Islet precursor cell (in vitro differentiated cells): ENCODE measurements at places on chromosomes 4 and X.
A peak's percentile ranks its signal among the peaks of the same experiment; 100 is the strongest.

DNA sequence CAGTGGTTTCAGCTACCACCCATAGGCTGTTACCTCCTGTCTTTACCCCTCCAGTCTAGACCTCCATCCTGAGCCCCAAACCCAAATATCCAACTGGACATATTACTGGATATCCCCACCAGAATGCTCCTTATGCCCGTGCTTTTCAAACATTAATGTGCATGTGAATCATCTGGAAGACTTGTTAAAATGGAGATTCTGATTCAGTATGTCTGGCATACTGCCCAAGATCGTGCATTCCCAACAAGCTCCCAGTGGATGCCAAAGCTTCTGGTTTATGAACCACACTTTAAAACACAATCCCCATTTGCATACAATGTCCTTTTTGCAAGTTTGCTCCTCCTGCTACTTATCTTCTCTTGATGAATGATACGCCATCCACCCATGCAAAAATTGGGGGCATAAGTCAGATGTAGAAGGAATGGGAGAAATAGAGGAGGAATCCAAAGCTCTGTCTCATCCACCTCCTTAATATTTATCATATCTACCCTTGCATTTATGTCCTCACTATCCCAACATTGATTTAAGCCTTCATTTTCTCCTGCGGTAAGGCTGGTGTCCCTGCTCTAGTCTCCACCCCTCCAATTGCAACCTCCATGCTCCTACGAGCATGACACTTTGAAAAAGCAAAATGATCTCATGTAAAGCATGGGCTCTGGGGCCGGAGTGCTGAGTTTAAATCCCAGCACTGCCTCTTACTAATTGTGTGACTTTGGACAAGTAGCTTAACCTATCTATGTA, 7.4 kb upstream of the PGRMC1 start:
- DNase-seq, result no peak

- no peak for DNase-seq
These were observed 97.8 kb downstream of the DOCK11 start for GRCh38 chrX:118593407-118593806.

DNA sequence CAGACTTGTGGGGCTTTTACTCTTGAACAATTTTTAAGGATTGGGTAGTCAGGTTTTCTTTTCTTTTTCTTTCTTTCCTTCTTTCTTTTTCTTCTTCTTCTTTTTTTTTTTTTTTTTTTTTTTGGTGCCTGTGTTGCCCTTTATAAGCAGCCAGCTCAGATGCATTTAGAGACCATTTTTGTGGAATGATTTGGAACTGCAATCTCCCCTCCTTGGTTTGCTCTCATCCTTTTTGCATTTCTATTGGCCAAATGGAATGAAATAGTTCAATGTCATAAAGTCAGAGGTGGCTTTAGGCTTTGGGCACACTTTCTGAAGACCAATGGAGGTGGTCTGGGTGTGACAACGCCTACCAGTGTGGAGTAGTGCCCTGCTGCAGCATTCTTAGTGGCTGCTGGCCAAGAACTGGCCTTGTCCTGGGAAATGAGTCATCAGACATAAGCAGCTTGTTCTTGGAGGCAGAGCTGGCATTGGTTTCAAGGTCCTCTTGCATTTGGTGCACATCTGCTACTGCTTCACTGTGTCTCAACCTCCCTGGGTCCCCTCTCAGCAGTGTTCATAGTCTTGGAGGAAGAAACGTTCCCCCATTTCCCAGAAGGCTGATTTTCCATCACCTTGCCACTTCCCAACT, 84.5 kb downstream of the CT47B1 start:
- no peak for DNase-seq

GRCh38 chrX:122248681-122249080, 935.4 kb upstream of the GRIA3 start:
- DNase-seq, result no peak

DNA sequence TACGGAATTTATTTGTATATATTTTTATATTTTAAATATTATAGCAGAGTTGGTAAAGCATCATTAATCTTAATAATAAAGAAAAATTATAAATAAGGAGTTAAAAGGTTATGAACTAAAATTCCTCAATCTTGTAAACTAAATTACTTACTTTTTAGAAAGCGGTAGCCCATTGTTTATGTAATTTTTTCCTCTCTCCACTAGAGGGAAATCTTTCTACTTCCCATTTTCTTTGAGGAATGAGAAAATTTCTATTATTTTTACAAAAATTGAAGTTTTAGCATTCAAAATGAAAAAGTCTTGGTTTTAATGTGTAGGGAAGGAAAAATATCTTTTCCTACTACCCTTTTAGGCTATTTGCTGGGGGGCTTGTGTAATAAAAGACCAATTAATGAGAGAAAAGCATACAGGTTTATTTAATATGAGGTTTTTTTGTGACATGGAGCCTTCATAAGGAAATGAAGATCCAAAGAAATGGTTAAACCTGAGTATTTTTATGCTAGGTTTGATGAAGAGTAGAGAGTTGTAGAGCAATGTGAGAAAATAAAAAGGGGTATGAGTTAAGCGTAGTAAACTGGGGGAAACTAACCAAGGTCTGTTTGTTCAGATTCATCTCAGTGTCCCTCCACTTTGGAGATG, 68.7 kb upstream of the ADAD1 start:
- DNase-seq, result no peak

- no peak for DNase-seq
These were observed 395.3 kb upstream of the CPEB2 start for GRCh38 chr4:14607001-14607400.

GRCh38 chr4:108762559-108763225, at the start of gene ETNPPL:
ETNPPL (minus strand) TSS chr4:108763053; CDS start chr4:108762898, 155 bp downstream.
- DNase-seq, result peak; percentile 74

DNA sequence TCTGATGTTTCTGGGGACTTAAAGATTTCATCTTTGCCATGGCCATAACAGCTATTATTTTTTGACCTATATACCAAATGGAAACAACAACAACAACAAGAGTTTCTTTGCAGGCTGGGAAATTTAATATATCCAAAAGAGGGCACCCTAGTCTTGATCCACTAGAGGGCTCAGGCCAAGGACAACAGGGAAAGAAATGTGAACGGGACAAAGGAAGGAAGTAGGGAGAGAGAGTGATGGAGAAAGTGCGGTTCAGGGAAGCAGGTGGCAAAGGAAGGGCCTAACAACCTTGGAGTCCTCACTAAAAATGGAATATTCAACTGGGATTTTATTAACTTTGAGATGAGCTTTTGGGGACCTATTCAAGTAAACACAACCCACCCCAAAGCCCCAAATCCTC, 67.8 kb upstream of the SCML1 start:
- no peak for DNase-seq

DNA sequence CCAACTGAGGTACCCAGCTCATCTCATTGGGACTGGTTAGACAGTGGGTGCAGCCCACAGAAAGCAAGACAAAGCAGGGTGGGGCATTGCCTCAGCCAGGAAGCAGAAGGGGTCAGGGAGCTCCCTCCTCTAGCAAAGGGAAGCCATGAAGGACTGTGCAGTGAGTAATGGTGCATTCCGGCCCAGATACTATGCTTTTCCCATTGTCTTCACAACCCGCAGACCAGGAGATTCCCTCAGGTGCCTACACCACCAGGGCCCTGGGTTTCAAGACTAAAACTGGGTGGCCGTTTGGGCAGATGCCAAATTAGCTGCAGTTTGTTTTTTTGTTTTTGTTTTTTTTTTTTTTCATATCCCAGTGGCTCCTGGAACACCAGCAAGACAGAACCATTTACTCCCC, 235.3 kb downstream of the TACR3 start:
- no peak for DNase-seq

DNA sequence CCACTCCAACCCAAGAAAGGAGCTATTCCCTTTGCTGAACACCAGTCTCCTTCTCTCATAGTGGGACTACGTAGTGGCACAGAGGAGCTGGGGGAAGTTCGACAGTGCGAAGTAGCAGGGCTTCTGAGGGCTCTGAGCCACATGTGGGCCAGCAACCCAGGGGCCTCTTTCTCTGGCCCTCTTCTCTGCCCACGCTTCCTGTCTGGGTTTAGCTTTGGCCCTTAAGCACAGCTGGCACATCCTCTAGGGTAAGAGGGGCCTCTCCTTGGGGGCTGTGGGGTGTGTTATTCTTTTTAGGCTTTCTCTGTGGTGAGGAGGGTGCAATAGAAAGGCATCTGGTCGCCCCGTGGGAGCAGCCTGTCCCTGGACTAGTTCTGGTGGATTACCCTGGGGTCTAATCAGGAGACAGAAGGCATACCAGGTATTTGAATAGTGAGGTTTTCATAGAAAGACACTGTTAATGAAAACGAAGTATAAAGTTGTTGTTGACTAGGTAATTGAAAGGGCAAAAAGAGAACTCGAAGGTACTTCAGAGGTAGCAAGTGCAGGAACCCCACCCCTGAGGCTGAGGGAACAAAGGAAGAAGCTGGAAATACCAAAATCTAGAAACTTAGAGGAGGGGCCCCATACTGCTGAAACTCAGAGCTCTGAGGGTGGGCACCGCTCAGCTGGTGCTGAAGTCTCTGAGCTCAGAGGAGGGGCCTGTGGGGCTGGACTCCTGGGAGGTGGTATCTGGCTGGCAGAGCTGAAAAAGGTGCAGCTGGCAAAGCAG, 151.9 kb upstream of the RPS6KA3 start:
- no peak for DNase-seq

DNA sequence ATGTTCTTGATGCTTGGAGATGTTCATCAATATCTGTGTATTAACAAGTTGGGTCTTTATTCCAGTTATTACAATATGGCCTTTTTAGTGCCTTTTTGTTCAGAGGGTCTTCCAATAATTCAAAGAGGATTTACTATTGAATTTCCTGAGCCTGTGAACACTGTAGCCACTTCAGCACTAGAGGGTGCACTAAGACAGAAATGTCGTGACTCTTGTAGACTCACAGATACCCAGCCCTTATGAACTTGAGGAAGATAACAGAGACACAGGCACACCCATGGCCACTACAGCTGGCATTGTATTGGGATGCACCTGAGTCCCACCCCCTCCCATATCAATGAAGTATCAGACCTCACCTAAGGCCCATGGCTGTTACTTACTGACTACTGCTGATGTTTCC, 54.4 kb upstream of the ACTRT1 start:
- DNase-seq, result no peak

- DNase-seq, result peak; percentile 84
These were observed 347.8 kb upstream of the PITX2 start for GRCh38 chr4:110970642-110971041.

DNA sequence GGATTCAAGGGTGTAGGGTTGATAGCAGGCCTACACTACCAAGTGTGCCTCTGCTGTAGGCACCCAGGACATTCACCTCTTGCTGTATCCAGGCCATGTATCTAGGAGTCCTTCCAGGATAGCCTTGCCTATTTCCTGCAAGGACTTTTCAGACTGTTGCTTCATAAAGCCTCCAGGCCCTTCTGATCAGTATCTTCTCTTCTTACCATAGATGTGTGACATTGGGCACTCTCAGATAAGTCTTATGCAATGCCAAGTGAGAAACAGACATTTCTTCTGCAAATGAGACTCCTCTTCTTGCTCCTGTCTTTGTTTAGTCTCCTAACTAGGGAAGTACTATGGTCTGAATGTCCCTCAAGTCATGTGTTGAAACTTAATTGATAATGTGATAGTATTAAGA, 386.8 kb downstream of the ANKRD50 start:
- no peak for DNase-seq

DNA sequence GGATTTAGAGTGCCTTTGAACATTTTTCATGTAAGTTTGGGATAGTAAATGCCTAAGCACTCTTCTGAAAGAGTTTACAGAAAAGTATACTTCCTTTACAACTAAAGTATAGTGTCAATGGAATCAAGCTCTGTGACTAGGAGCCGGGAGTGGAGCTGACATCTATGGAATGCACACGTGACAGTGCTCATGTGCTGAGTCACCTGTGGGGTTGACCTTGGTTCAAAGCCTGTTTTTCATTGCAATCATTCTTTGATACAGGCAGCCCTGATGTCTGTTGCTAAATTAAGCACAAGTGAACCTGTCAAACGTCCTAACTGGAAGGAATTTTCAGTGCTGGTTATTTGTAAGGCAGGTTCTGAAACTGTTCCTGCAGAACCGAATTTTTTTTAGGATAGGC, 82.5 kb downstream of the GPAT3 start:
- peak; percentile 80 for DNase-seq

GRCh38 chrX:150410513-150410912, 47.4 kb downstream of the MAMLD1 start:
- no peak for DNase-seq

- no peak for DNase-seq
These were observed 70.3 kb downstream of the ANXA10 start for GRCh38 chr4:168162604-168163003.

GRCh38 chr4:2324891-2325290, 63.0 kb upstream of the MXD4 start:
- DNase-seq, result no peak

- no peak for DNase-seq
These were observed 507.0 kb upstream of the PABPC4L start for GRCh38 chr4:134708616-134709015.

GRCh38 chrX:104270916-104271512, 16.3 kb upstream of the ESX1 start:
- peak; percentile 63 for DNase-seq

DNA sequence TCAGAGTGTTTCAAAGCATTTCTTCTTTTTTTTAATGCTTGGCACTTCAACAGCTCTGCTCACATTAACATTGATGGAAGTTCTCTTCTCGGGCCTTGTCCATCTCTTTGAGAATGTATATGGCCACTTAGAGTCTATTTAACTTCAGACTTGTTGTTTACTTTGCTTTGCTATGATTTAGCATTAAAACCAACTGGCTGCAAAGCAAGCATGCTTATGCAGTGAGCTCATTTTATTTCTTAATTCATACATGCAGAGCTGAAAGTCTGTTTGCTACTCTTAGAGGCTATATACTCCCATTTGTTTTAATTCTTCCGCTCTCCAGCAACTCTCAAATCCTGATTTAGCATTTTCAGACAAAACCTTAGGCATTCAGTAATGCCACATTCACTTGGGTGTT, 107.6 kb upstream of the PACRGL start:
- no peak for DNase-seq

DNA sequence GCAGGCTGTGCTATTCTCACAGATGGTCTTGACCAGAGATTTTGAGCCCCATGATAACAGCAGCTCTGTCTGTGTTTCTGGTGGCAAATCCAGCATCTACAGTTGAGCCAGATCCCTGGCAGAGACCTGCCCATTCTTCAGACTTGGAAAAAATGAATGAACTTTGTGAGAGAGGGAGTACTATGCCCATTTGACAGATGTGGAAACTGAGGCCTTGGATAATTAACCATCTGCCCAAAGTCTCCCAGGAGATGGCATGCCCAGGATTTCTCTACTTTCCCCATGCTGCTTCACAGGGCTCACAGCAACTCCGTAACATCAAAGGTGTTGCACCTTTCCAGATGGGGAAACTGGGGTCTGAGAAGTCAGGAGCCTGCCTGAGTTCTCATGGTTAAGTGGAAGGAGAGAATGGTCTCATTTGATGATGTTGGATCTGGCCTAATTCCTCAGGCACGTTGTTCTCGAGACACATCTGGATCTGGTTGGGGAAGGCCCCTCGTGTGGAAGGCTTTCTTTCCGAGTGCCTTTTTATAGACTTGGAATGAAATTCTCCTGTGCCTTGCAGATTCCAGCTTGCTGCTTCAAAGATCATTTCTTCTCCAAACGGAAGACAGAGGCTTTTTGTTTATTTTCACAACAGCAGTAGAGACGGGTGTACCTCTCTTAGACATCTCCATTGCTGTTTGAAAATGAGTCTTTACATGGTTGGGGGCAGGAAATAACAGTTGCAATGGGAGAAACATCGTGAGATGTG, 73.3 kb upstream of the STX18 start:
- DNase-seq, result peak; percentile 31

GRCh38 chr4:140135529-140136088, 18.4 kb downstream of the MAML3 start:
- no peak for DNase-seq
